ENCODE measurements at places on chromosomes 1 and 21. TPM values are rescaled to one million over a fixed set of nuclear protein-coding genes. Genes with fewer than 3 reads are reported as not detected.

CNR2 gene
- not detected for total RNA-seq

KCNJ9 gene
- total RNA-seq, result 0.05 TPM

TEDDM1 gene
- not detected for total RNA-seq

NOS1AP gene
- 19.8 TPM for total RNA-seq

RNU1-3 gene
- total RNA-seq, result 3,428 TPM
